ENCODE measurements at places on chromosomes 2 and 18.

- DNase-seq, result no peak
These were observed 104.5 kb upstream of the SMIM21 start for GRCh38 chr18:75531851-75532459.

- no peak for DNase-seq
These were observed 31.1 kb downstream of the HK2 start for GRCh38 chr2:74864728-74865722.

GRCh38 chr2:38466876-38467767 lies 90.0 kb upstream of the ATL2 start:
- DNase-seq, result no peak

DNA sequence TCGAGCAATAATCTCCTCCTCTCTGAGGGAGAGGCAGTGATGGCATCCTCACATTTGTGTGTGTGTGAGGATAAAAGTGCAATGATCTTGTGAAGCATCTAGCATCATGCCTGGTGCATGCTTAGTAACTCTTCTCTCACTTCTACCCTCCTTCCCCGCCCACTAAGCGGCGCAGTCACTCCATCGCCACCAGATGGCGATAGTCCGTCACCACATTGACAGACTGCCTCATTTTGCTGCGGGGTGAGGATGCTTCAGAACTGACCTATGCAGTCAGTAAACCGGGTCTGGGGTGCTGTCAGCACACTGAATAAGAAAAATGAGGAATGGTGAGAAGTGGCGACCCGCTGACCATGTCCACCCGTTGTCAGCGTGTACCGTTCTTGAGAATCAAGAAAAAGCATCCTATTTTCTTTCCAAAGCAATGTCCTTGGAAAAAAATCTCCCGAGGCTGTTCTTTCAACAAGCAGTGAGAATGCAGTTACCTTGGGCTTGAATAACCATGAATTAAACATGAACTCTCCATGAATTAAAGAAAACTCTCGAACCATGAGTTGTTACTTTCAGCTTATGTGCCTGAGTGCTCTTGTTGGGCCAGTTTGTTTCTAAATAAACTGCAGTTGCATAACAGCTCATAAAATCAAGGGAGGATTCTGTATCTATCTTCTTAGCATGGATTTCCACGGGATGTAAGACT lies 37.3 kb upstream of the TMEM177 start:
- peak; percentile 76 for DNase-seq

GRCh38 chr18:39871961-39872360 lies 2083.1 kb upstream of the PIK3C3 start:
- DNase-seq, result no peak

DNA sequence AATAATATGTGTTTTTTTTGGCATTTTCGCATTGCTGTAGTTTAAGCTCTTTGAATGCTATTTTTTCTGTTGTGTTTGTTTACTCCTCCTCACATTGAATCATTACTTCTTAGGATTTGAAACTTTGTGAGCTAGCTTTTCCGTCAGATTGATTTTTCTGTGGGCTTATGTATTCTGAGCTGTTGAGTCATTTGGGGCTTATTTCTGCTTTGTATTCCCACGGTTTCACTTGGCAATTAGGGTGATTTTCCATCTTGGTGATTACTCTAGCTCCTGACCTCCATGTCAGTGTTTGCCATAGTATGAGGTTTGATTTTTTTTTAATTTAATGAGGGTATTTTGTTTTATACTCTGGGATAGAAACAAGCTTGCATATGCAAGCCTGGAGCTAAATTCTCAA lies 200.0 kb downstream of the CCDC102B start:
- DNase-seq, result no peak

DNA sequence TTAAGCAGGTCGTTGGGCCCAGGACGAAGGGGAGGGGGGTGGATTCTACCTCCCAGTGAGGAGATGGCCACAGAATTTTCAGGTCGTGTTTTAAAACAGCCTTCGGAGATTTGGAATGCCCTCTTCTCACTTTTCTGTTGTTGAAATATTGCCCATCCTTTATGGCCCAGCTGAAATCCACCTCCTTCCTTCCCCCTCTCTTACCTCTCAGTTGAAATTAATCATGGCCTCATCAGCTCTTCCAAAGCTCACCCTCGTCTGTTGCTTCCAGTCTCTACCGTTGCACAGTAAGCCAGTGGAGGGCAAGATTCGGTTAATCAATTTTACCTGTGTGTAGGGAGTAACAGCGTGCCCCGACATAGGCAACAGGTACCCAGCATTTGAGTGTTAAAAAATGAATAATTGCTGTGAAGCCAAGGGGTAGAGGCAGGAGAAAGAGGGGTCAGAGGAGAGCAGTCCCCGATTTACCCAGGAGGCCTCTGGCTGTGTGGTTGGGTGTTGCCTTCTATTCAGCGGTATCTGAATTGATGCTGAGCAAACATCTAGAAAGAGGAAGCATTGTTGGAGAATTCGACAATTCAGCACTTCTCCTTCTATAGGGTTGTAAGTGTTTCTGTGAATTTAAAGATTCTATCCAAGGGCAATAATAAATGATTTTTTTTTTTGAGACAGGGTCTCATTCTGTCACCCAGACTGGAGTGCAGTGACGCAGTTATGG lies 8.6 kb upstream of the PDIA6 start:
- DNase-seq, result no peak

GRCh38 chr2:97983698-97984097 lies 12.1 kb downstream of the TMEM131 start:
- no peak for DNase-seq
